ENCODE measurements at places on chromosomes 7 and 10. TPM values are rescaled to one million over a fixed set of nuclear protein-coding genes. Genes with fewer than 3 reads are reported as not detected.

GRID1 gene
- total RNA-seq, result 0.09 TPM

CCZ1B gene
- 62.4 TPM for total RNA-seq

ADCY1 gene
- total RNA-seq, result 0.30 TPM

JAKMIP3 gene
- total RNA-seq, result 0.32 TPM

Measured in smooth muscle cell of the umbilical artery (primary cell).